ENCODE measurements at places on chromosomes 5 and 9. TPM values are rescaled to one million over a fixed set of nuclear protein-coding genes. Genes with fewer than 3 reads are reported as not detected.
A peak's percentile ranks its signal among the peaks of the same experiment; 100 is the strongest.

Gene CCDC187
- 3.6 TPM for total RNA-seq

Gene PCDHB5
- 16.4 TPM for total RNA-seq

Gene TPD52L3
- not detected for total RNA-seq

Gene C5orf52
- total RNA-seq, result not detected

Gene MLANA
- not detected for total RNA-seq

Gene MATR3
- 549 TPM for total RNA-seq

Gene GNA14
- total RNA-seq, result 17.9 TPM

Gene CXCL14
- total RNA-seq, result 10.9 TPM

Gene RNF44
- 32.6 TPM for total RNA-seq

- H3K36me3 ChIP-seq, result no peaks in the 10 kb centered on the region
- no peaks in the 10 kb centered on the region for H3K27me3 ChIP-seq
- H3K27ac ChIP-seq, result peak overlapping the region; percentile 42
- H3K4me1 ChIP-seq, result no peaks in the 10 kb centered on the region
- H3K4me3 ChIP-seq, result no peak overlapping the region
These were observed 46.3 kb downstream of the GGTA1 start for GRCh38 chr9:121453232-121453892.

- no peaks in the 10 kb centered on the region for H3K27me3 ChIP-seq
- H3K4me3 ChIP-seq, result no peak overlapping the region
- H3K4me1 ChIP-seq, result no peaks in the 10 kb centered on the region
- H3K36me3 ChIP-seq, result no peaks in the 10 kb centered on the region
- H3K27ac ChIP-seq, result no peak overlapping the region
These were observed 3.5 kb downstream of the PRUNE2 start for GRCh38 chr9:76902395-76902794.

DNA sequence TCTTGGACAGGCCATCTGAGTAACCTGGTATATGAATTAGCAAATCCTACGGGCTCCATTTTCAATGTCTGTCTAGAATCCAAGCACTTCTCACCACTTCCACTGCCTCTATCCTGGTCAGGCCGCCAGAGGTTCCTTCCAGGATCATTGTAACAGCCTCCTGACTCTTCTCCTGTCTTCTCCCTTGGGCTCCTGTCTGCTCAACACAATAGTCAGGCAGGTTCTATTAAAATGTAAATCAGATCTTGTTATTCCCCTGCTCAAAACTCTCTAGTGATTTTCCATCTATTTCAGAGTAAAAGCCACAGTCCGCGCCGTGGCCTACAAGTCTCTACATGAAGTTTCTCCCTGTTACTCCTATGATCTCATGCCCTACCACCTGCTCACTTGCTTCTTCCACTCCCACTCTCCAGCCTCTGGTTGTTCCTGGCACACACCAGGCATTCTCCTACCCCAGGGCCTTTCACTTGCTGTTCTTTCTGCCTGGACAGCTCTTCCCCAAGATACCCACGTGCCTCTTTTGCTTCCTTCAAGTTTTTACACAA is 21.7 kb downstream of the ZNF366 start:
- no peak overlapping the region for H3K4me3 ChIP-seq
- H3K27me3 ChIP-seq, result no peaks in the 10 kb centered on the region
- no peak for DNase-seq
- H3K27ac ChIP-seq, result no peak overlapping the region
- H3K36me3 ChIP-seq, result no peaks in the 10 kb centered on the region
- no peaks in the 10 kb centered on the region for H3K4me1 ChIP-seq

DNA sequence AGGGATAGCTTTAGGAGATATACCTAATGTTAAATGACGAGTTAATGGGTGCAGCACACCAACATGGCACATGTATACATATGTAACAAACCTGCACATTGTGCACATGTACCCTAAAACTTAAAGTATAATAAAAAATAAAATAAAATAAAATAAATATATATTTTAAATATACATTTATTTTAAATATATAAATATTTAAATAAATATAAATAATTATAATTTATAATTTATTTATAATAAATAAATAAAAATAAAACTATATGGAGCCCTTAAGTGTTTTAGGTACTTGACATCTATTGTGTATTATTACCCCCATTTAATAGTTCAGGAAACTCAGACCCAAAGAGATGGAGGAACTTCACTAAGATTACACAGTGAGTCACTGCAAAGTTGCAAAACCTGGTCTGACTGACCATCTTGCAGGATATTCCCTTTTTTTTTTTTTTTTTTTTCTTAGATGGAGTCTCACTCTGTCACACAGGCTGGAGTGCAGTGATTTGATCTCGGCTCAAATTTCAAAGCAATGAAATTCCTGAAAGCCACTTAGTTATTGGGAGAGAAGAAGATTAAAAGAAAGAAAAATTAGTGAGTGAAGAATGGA is 5.8 kb upstream of the C5orf52 start:
- no peaks in the 10 kb centered on the region for H3K36me3 ChIP-seq
- H3K27ac ChIP-seq, result no peak overlapping the region
- no peak overlapping the region for H3K4me3 ChIP-seq
- DNase-seq, result no peak

DNA sequence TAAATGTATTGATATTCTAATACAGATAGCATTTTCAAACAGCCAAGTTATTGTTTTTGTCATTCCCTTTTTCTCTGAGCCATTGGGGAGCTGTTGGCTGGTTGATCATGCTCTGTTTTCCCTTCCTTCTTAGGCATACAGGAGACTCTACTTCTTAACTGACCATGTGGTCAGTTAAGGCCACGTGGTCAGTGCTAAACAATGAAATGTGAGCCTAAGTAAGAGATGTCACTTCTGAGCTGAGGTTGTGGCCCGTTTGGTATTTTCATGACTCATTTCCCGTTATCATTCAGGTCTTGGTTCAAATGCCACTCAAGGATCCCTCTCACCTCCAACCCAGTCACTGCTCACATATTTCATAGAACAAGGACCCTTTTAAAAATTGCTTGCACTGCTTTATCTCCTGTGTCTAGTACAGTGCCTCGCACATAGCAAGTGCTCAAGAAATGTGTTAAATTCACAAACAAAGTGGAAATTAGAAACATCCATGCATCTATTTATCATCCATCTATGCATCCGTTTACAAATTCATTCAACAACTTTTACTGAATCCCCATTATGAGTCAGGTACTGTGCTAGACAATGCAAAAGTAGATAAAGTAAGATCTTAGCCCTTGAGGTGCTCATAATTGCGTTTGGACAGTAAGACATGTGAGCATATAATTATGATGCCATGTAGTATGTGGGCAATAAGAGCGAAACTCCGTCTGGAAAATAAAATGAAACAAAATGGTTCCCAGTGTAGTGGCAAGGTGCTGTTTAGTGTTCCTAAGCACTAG is 50.7 kb downstream of the ARRDC3 start:
- no peak overlapping the region for H3K27ac ChIP-seq
- H3K27me3 ChIP-seq, result no peaks in the 10 kb centered on the region
- no peak for DNase-seq
- H3K4me1 ChIP-seq, result no peaks in the 10 kb centered on the region

GRCh38 chr9:16687678-16688369 is 182.6 kb downstream of the BNC2 start:
- no peaks in the 10 kb centered on the region for H3K4me1 ChIP-seq
- H3K36me3 ChIP-seq, result no peaks in the 10 kb centered on the region
- DNase-seq, result no peak
- no peaks in the 10 kb centered on the region for H3K27me3 ChIP-seq

- H3K27me3 ChIP-seq, result no peaks in the 10 kb centered on the region
- H3K4me1 ChIP-seq, result no peaks in the 10 kb centered on the region
- no peak for DNase-seq
- H3K36me3 ChIP-seq, result no peaks in the 10 kb centered on the region
These were observed 421.3 kb downstream of the ACTL7B start for GRCh38 chr9:108434502-108434901.

DNA sequence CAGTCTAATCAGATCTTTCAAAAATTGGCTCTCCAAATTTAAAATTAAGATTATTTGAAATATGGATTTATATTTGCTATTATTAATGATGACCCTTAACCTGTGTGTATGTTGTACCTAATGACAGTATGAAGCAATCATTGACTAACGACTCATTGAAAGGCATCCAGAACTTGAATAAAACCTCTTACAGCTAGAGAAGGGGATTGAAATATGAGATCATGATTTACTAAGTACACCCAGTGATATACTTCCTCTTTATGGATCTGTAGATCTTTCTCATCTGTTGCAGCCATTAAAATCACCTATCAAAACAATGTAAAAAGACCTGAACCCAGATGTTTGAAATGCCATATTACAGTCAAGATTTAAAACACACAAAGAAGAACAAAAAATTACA is 126.5 kb downstream of the RPS23 start:
- no peak for DNase-seq
- no peaks in the 10 kb centered on the region for H3K27me3 ChIP-seq
- H3K4me3 ChIP-seq, result no peak overlapping the region
- H3K36me3 ChIP-seq, result no peaks in the 10 kb centered on the region
